ENCODE measurements at places on chromosomes 5 and 9.
A peak's percentile ranks its signal among the peaks of the same experiment; 100 is the strongest.

DNA sequence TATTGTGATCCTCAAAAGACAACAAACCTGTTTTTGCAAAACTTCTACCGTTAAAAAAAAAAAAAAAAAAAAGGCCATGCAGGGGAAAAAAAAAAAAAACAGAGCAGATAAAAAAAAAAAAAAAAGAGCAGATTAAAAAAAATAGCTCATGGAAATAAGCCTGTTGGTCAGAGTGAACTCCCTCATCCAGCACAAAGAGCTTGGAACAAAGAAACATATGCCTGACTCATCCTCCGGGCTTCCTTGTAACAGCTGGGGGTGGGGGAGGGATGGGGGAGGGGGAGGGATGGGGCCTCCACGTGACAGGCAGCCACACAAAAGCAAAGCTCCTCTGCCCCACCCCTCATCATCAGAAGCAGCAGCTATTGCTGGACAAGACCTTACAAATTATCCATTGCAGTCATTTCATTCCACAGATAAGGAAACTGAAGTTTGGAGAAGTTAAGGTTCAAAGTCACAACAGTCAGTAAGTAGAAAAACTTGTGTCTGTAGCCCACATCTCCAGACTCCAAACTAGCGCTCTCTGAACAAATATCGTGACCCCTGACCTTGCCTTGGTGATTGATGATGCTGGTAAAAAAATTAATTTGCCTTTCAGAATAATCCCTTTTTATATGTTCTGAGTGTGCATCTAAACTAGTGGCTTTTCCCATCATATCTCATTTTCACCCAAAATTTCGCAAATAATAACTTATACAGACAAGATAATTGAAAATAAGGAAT lies 38.9 kb downstream of the SLC35D2 start:
- peak; percentile 95 for DNase-seq

DNA sequence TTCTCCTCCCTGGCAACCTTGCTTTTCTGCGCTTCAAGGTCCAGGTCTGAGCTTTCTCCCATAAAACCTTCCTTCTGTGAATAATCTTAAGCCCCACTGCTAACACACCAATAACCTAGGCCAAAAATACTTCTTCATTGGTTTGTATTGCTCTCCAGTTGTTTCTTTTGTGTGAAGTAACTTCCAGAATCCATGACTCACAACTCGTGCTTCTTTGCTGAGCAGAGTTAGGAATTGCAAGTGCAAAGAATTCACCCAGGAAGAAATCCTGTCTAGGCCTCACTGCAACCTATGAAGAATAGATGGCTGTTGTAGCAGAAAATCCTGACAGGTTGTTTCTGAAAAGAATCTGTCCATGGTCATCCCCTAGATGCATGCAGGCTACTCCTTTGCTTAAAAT lies 295.7 kb downstream of the MED10 start:
- no peak for DNase-seq

DNA sequence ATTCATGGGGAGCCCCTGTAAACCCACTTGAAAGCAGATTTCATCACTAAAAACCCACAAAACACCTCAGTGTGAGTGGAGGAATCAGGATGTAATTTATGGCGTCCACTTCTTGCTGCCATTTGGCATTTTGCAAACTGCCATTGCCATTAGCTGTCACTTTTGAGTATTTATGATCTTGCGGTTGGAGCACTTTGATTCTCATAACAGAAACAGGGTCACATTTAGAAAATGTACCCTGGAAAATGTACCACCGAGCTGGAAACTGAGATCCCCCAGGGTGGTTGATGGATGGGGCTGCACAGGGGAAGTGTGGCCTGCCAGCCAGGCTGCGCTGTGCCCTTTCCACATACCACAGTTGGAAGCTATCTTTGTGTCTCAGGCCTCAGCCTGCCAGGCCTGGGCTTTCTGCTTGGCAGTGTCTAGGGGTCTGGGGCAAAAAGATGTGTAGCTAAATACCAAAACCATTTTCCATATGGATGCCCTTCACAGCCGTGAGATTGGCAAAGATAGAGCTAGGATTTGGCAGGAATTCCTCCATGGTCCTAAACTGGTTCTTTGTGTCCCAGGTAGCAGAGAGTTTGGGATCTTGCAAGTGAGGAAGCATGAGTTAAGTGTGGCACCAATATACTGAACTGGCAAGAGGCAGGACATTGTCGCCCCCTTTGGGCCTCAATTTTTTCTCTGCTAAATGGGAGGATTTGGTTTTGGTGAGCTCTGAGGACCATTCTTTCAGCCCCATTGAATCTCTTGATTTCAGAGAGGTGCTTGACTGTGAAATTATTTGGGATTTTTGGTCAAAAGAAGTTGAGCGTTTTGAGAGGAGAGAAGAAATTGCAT lies 46.2 kb downstream of the GALNT10 start:
- no peak for DNase-seq

DNA sequence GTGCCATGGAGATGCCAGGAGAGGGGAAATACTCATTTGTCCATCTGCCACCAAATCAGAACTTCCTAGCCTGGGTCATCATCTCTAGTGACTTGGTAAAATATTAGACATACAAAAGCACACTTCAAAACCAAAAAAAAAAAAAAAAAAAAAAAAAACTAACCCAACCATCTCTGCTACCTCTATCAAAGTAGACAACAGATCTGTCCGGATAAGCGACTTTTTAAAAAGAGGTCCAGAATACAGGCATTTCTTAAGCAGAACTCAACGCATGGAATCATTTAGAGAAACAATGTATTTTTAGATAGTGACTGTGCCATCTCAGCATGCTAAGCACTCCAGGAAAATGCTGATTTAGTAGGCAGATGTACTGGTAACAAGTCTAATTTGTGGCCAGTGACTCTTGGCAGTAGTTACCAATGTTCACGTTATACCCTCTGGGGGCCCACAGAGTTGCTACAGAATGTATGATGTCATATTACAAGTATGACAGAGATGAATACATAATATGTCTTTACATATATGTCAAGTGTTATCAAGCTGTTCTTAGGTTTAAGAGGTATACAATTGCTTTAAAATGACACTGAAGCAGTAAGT lies 107.8 kb downstream of the SMIM23 start:
- no peak for DNase-seq

DNA sequence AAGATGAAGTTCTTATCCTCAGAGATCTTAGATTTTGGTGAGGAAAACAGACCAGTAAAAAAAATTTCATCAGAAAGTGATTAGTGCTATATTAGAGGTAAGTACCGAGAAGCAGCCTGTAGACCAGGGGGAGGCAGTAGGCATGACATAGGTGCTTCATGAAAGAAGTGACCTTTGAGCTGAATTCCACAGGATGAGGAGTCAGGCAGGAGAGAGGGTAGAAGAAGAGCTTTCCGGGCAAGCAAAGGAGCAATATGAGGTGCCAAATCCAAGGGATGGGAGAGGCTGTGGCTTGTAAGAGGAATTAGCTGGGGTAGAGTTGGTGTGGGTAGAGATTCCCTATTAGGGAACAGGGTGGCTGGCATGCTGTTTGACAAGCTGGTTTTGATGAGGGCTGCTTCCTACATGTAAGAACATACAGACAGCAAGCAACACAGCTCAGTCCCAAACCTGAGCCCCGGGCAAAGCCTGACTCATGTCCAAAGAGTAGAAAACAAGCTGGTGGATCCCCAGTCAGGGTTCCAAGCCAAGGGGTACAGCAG lies 48.4 kb upstream of the PWWP2A start:
- no peak for DNase-seq

DNA sequence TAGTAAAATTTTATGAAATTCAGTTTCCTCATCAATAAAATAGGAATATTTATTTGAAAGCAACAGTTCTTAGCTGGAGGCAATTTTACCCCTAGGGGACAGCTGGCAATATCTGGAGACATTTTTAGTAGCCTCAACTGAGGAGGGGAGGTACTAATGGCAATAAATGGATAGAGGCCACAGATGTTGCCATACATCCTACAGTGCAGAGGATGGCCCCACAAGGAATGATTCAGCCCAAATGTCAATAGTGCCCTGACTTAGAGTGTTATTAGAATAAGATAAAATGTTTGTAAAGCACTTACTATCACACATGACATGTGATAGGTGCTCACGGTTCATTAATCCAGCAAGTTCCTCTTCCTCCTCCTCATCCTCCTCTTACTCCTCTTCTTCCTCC lies 293.6 kb downstream of the KCTD16 start:
- no peak for DNase-seq

DNA sequence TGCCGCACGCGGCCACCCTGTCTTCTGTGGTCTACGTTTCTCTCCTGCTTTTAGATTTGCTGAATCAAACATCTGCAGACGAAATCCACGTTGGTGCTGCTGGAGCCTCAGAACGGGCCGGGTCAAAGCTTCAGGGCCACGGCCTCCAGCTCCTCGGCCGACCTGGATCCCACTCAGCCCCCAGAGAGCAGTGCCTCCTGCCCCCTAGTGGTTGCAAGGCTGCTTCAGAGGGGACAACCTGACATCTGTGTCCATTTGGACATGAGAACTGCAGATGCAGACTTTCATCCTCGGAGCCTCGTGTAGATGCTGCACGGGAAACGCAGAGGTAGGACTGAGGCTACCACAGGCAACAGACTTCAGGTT lies 23.0 kb upstream of the SLC6A3 start:
- no peak for DNase-seq

DNA sequence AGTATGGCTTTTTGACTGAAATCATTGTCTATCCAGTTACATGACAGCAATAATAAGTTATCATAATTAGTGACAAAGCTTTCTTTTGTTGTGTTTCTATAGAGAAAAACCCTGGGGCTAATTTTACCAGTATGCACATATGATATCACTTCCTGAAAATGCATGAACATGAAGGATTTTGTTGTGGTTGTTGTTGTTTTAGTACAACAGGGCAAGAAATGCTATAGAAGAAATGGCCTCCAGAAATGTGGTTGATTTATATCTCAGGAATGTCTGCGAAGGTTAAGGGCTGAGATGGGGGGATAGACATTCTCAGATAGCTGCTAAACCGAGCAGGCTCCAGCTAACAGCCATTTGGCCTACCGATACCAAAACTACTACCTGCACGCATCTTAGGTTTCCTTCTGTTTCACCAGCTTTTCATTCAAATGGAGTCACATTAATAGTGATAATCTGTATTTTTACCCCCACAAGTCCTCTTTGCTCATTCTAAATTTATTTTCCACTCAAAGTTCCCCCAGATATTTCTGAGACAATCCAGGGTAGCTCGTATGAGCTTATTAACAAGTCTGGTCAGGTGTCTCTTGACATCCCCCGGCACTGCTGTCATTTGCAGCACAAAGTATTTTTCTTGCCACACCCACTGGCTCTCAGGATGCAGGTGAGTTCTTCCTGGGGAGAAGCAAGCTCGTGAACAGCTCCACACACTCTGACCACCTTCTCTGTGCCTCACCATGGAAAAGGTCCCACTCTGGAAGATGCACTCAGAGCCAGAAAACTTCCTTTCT lies 232.4 kb upstream of the GAS1 start:
- no peak for DNase-seq

DNA sequence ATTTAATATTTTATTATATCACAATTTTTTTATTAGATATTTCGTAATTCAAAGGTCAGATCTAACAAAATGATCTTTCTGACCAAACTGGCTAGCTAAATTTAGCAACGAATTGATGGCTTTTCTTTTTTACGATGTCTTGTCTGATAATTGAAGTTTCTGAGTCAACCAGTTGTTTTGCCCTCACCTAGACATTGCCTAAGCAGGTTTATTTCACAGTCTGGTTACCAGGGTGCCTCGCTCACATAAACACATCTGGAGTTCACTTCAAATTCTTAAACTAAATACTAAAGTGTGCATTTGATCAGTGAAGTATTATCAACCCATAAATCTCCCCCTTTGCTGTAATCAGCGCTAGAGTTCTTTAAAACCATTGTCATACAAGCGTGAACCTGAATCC lies 448.3 kb downstream of the TLE4 start:
- no peak for DNase-seq

DNA sequence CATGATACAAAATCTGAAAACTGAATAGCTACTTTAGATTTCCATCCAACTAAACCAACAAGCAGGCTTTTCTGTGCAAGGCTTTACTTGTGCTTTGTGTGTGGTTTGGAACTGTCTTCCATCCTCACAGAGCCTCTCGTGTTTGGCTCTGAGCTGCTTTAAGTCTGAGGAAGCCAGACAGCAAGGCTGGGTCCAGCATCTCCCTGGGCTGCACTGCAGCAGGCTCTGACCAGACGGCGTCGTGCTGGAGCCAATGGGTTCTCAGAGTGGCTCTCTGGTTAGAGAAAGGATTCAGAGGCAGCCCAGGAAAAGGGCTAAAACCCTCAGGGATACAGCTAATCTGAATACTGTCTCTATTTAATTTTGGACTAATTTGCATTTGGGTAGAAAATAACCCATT lies 207.9 kb upstream of the EFNA5 start:
- no peak for DNase-seq

DNA sequence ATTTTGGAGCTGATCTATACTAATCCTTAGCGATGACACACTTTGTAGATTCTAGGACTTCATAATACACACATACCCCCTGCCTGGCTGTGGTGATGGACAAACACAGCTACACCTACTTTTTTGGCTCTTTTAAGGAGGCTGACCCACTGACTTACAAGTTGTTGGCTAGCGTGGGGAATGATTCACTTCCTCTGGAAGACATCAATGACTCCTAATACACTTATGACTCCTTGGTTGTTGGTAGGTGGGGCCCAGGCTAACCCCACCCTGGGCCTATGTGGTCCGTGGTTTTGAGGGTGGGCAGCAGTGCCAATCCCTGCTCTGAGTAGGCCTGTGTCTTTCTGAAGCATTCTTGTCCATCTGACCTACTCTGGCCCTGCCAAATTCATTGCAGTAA lies 144.4 kb downstream of the SLC12A2 start:
- DNase-seq = no peak

DNA sequence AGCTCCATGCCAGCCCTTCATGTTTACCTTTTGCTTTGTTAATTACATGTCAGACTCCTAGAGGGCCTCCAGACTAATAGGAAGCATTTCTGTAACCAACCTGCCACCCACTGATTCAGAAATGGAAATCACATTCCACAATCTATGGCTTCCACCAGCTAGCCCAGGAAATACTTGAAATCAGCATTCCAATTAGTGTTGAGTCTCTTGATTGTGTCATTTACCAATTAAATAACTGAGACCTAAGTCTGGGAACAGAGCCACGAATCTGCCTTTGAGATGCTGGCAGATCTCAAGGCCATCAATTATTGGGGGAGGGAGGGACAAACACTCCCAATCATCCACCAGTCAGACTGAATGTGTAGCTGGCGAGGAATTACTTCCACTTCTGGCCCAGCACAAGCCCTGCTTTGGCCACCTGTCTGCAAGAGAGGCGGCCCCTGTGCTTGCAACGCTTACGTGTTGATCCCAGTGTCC lies 27.4 kb upstream of the SAP30L start:
- no peak for DNase-seq

DNA sequence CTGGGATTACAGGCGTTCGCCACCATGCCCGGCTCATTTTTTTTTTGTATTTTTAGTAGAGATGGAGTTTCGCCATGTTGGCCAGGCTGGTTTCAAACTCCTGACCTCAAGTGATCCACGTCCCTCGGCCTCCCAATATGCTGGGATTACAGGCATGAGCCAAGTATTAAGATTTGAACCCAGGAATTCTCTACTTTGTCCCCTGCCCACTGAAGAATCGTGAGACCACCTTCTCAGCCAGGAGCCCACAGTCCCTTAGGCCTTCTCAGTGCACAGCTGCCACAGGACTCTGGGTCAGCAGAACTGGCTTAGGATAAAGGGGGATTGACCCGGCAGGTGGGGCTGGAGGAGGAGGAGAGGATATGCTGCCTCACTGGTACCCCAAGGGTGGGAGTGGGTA lies 13.4 kb downstream of the OLFML2A start:
- no peak for DNase-seq

GRCh38 chr9:75170898-75171360 lies 82.6 kb downstream of the OSTF1 start:
- DNase-seq = no peak

GRCh38 chr9:21961569-21961968 lies 32.6 kb downstream of the CDKN2A start:
- no peak for DNase-seq
